ENCODE measurements at places on chromosomes 11 and 22. TPM values are rescaled to one million over a fixed set of nuclear protein-coding genes. Genes with fewer than 3 reads are reported as not detected.

GRCh38 chr11:127412722-127413380 is 412.3 kb upstream of the KIRREL3 start:
- DNase-seq, result peak; percentile 14

Gene TBX10
- not detected for total RNA-seq

GRCh38 chr11:65290448-65291165 is 24.1 kb upstream of the CDC42EP2 start:
- DNase-seq, result no peak

DNA sequence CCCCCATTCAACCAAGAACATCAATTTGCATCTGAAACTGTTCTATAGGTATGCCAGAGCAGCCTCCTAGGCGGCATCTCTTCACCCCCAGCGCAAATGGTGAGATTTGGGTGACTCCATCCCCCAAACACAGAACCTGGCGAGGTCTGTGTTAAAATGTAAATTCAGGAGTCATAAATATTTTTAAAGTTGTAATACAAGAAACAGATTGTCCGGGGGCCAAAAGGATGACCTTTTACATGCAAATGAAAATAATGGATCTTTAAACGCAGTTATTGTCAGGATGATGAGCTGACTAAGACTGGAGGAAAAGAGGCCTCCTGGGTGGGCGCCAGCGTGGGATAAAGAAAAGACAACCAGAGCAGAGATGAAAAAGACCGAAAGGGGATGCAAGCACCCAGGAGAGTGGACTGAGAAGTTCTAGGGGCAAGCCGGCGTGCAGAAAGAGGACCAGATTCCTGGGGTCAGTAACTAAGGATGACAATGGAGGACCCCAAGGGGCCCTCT is 16.0 kb upstream of the ADA2 start:
- DNase-seq, result peak; percentile 58

GRCh38 chr22:23767673-23768548 is at the start of gene CHCHD10:
Gene CHCHD10 (minus strand): TSS chr22:23767972. CDS start chr22:23767874, 98 bp downstream.
- peak; percentile 97 for DNase-seq

GRCh38 chr22:22391543-22391942 is 117.0 kb downstream of the ZNF280B start:
- DNase-seq, result no peak

DNA sequence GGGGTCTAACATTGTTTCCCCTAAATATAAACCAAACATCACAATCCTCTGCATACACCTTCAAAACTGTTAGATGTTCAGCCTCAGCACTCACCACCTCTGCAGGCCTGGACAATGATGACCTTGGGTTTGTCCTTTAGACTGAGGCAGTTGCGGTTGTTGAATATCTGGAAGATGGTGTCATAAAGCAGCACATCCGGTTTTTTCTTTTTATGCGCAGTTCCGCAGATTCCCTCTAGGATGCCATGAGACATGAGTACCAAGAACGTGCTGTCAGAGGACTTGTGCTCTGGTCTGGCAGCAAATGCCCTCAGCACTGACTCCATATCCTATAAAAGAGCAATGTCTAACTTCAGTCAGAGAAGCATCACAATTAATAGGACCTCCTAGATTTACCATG is 22.8 kb downstream of the CASP5 start:
- DNase-seq, result no peak

GRCh38 chr11:11407763-11408084 is 54.7 kb upstream of the CSNK2A3 start:
- DNase-seq, result no peak

DNA sequence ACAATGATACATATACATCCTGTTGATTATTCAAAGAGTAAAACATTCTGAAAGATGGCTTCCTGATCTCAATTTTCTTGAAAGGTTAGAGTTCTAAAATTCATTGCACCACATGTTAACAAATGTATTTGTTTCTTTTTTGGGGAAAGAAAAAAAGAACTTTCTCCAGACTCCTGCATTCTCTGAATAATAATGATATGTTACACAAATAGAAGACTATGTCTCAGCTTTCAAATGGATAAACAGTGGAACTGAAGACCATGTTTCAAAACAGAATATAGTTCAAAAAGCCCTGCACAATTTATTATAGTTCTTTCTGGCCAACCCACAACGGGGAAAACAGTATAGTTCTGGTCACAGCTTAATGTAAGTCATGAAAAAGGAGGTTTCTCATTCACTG is 277.0 kb downstream of the SBF2 start:
- DNase-seq, result no peak

DNA sequence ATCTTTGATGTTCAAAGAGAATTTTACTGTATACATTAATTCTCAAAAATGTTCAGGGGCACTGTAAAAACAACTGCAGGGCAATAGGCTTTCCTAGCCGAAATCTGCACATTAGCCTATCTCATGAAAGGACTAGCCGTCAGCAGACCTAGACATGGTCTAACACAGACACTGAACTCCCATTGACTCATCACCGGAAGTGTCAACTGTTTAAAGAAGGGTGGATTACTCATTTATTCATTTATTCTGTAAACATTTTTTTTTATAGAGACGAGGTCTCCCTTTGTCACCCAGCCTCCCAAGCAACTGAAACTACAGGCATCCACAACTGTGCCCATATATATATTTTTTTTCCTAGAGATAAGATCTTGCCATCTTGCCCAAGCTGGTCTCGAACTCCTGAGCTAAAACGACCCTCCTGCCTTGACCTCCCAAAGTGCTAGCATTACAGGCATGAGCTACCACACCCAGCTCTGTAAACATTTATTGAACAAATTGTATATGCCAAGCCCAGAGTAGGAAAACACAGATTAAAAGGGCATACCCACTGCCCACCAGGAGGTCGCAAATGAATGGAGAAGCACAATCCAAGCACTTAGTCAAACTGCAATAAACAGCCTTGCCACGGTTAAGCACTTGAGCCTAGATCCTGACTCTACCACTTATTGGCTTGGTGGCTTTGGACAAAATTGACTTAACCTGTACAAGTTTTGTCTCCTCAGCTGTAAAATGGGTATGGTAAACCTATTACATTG is 26.6 kb downstream of the RAB30 start:
- DNase-seq, result no peak

Gene NUDT8
- 8.1 TPM for total RNA-seq

- no peak for DNase-seq
These were observed 1491.4 kb downstream of the LRRC4C start for GRCh38 chr11:39968071-39968470.

Gene TRIM29
- not detected for total RNA-seq

DNA sequence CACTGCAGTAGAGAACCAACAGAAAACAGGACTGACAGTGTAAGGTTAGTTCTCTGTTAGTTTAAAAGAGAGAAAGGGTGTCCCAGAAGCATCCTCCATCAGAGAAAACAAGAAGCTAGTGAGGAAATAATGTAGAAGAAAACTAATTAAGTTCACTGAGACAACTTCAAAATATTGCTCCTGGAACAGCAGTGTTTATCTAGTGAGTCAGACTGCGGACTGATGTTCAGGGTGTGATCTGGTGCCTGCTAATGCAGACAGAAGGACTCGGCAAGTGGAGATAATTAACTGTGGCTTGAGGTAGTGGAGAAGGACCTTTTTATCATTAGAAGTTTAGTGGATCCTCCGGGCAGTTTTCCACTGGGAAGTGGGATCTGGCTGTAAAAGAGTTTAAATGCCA is 55.4 kb downstream of the CDON start:
- no peak for DNase-seq

GRCh38 chr11:19813158-19813879 is 100.7 kb downstream of the NAV2 start:
- DNase-seq, result no peak

DNA sequence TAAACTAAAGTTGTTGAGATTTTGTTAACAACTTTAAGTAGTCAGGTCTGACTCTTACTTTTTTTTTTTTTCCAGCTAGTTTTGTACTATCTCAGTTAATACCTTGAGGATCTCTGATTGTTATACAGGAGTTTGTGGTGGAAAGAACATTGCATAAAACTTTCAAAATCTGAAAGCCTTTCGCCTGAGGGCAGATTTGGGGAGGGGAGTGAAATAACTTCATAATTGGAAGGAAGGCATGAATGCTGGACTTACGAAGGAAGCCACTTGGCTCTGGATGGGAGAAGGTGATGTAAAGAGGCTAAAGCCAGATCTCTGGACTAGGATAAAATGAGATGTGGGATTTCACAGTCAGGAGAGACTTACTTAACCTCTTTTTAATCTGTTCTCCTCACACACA is 18.2 kb upstream of the FAT3 start:
- DNase-seq, result no peak

Gene OR51M1
- not detected for total RNA-seq

All from H7 (cell line).